Mesothelial cell of epicardium (in vitro differentiated cells): ENCODE measurements at places on chromosomes 7 and 10.

GRCh38 chr10:103284170-103284569 is 7.2 kb downstream of the INA start:
- DNase-seq: no peak

- DNase-seq: no peak
Observed at GRCh38 chr10:100869399-100869798, 43.4 kb upstream of the SLF2 start.

- DNase-seq: no peak
Observed at GRCh38 chr10:129586898-129587443, 119.9 kb downstream of the MGMT start.

- DNase-seq: no peak
Observed at GRCh38 chr10:93596539-93596938, 4.5 kb downstream of the RBP4 start.

GRCh38 chr10:72851509-72851908 is 42.0 kb upstream of the OIT3 start:
- DNase-seq: no peak

- no peak for DNase-seq
Observed at GRCh38 chr7:5360971-5361370, 62.7 kb downstream of the TNRC18 start.

- no peak for DNase-seq
Observed at GRCh38 chr10:49594594-49594993, 15.5 kb upstream of the SLC18A3 start.

- DNase-seq: no peak
Observed at GRCh38 chr7:25361863-25362262, 133.6 kb upstream of the NPVF start.

GRCh38 chr10:111392910-111393309 is 316.1 kb downstream of the ADRA2A start:
- DNase-seq: no peak

- DNase-seq: no peak
Observed at GRCh38 chr10:1896153-1896552, 158.8 kb upstream of the ADARB2 start.

DNA sequence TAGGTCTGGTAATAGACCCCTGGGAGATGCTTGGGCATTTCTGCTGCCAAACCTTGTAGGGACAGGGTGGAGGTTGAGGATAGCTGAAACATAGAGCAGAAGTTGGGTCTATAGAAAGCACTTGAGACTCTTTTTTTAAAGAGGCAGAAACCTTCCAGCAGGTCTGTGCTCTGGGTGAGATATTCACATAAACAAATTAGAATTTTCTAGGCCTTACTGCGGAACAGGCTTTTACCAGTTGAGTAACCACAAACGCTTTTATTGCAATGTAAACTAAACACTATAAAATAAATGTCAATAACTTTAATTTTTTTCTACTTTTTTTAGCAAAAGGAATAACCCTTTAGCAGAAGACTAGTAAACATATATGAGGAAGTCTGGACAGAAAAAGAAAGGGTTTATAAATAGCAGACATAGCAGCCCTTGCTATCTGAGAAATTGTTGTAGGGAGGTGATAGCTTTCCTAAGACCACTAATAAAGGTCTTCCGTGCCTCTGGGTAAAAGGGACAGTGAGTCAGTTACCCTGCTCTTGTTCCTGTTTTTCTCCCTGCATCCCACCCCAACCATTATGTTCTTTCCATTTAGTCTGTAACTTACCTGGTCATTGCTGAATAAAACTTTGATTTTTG is 38.7 kb downstream of the CACNB2 start:
- no peak for DNase-seq

GRCh38 chr10:28256776-28257175 is 46.1 kb downstream of the MPP7 start:
- no peak for DNase-seq

GRCh38 chr7:93715234-93715633 is 140.7 kb upstream of the CALCR start:
- DNase-seq: no peak

DNA sequence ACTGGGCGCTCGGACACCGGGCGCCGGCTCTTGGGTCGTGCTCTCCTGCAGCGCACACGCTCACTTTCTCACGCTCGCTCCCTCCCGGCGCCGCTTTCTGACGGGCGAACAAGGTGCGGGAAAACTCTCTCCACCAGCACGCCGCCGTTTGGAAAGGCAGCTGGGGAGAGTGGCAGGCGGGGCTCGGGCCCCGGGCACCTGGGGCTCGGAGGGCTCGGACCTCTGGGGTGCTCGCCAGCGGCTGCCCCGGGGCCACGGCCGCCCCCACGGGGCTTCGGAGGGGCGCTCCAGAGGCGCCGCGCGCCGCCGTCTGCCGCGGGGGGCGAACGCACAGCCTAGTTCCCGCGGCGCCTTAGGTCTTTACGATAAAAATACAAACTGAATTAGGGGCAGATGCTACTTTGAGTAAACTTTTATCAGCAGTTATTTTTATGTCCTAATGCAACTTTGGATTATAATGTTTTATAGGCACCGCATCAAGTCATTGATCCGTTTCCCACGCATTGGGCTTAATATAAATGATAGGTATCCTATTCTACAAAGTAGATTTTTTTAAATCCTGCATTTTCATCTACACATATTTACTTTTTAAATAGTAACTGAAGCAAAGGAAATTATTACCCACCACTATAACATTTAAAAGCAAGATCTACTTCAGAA is 535 bp upstream of the EPC1 start:
- no peak for DNase-seq

GRCh38 chr10:106830006-106830405 is 334.5 kb downstream of the SORCS1 start:
- DNase-seq: no peak

DNA sequence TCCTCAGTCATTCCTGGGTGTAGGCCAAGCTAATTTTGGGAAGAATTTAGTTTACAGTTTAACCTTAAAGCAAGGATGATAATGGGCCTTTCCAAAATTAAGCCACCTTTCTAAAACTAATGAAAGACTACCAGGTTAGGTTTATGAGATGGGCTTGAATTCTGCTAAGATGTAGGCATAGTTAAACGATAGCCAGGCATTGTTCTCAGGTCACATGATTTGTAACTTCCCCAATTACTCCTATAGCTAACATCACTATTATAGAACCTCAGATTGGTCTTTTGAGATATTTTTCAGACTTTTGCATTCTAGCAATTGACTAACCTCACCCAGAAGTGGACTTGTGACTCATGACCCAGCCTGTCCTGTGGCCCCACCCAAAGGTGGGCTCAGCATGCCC is 7.0 kb upstream of the NUB1 start:
- DNase-seq: no peak

DNA sequence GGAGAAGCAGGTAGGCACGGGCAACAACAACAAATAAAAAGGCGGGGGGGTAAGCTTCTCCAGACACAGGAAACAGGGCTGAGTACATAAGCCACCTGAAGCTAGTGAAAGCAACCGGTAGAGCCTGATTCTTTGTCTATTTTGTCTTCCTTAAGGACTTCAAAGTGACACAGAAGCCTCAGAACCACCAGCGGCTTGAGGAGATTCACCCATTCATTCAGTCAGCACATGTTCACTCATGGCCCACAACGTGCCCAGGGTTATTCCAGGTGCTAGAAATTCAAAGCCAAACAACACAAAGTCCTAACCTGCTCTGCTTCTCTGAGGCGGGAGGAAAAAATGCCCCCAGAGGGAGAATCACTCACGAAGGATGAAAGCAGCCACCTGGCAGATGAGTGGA is 69.3 kb upstream of the C7orf33 start:
- DNase-seq: no peak

DNA sequence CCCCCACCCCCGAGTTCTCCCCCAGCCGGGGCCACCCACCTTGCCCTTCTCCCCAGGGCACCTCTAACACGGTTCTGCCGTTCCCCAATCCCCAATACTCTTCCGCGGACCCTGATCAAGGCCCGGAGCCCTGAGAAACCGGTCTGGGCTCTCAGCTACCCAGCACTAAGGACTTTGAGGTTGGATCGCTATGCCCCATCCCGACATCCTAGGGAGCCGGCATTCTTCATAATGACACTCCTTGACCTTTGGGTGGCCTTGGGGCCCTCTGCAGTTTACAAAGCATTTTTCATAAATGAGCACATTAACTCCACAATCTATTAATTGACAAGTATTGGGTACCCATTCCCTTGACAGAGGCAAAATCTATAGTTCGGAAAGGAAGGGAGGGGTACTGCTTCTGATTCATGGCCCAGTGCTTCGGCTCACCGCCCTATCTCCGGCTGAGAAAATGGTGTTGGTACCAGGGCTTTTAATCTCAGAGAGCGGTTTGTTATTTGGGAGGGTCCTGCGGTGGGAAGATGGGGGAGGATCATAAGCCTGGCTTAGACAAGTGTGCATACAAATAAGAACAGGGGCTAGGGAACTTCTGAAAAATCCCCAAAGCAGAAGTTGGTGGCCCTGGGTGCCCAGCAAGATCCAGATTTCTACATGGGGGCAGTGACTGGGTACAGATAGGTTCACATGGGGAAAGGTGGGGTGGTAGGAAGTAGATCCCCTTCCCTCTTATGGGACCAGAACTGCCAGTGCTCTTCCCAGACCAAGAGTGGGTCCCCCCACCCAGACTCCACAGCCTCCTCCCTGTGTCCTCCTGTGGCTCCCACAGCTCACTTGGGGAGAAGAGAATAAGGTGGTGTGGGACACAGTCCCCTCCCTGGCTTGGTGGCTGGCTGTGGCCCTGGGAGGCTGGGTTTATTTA is 3.2 kb downstream of the IMPDH1 start:
- DNase-seq: no peak

DNA sequence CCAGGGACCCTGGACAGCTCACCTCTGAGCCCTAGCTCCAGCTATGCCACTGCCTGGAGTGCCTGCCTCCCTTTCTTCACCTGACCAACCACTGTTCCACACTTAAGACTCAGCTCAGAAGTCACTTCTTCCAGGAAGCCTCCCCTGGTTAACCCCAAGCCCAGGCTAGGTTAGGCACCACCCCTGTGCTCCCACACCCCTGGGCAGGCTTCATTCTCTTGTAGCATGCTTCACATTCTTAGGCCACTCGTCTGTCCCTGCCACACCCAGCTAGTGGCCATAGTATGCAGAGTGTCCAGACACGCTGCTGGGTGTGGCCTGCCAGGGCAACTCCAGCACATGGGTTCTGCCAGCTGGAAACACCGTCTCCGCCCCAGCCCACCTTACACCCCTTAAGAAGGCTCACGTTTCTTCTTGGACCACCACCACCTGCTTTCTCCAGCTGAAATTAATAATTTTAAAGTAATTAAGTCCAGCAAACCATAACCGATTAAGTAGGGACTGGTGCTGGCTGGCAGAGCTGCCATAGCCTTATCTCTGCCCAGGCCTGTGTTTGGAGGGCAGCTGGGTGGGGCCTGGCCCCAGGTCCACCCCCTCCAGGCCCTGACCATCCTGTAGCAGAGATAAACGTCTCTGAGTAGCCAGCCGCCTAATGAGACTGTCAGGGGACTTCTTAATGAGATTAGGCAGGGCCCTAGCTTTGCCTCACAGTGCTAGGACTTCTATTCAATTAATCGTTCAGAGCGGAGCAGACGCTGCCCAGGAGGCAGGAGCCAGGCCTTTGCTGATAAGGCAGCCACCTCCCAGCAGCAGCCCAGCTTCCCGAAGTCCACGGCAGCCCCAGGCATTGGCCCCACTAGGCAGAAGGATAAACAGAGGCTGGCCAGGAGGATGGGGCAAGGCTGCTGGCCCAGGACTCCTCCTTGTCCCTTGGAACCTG is 20.5 kb downstream of the GRID1 start:
- DNase-seq: no peak

GRCh38 chr7:16356301-16356958 is 64.9 kb downstream of the CRPPA start:
- no peak for DNase-seq

- DNase-seq: no peak
Observed at GRCh38 chr7:19339512-19339911, 194.3 kb upstream of the FERD3L start.

- DNase-seq: no peak
Observed at GRCh38 chr10:16863766-16864165, 46.5 kb upstream of the RSU1 start.

GRCh38 chr10:48683868-48684267 is 805 bp upstream of the WDFY4 start:
- no peak for DNase-seq
